ENCODE measurements at places on chromosomes 11 and 22. TPM values are rescaled to one million over a fixed set of nuclear protein-coding genes. Genes with fewer than 3 reads are reported as not detected.

- no peak for DNase-seq
Observed at GRCh38 chr11:80317612-80318011, 876.8 kb upstream of the TENM4 start.

DNA sequence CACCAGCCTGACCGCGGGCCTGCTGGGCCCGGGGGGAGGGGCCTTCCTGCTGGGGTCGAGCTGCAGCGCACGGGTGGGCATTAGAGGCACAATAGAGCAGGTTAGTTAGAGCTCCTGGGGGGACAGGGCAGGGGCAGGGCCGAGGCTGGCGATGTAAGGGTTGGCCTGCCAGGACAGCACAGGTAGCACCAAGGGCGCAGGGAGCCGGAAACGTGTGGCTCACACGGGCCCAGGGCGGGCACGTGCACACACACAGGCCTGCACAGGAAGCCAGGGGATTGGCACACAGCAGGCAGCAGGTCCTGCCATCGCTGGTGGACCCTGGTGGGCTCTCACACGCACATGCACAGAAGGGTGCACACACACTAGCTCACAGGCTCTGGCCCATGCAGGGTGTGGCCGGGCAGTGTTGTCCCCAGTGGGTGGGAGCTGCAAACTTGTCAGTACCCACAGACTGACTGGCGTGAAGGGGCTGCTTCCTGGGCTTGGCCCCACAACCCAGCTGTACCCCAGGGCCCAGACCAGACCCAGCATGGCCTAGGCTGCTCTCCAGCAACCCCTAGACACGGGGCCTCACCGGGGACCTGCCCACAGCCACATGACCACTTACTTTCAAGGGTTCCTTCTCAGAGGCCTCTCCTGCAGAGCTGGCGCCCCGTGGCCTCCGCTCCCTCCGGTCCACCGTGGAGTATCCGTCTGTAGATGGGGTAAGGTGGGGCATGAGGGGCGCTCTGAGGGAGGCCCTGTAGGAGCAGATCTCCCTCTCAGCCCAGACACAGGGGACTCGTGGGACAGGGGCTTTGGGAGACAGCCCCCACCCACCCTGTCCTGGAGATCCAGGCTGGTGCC is 29.9 kb upstream of the TXNRD2 start:
- no peak for DNase-seq

GRCh38 chr11:124195189-124195734 is 12.1 kb downstream of the OR10D3 start:
- DNase-seq = peak; percentile 66

DNA sequence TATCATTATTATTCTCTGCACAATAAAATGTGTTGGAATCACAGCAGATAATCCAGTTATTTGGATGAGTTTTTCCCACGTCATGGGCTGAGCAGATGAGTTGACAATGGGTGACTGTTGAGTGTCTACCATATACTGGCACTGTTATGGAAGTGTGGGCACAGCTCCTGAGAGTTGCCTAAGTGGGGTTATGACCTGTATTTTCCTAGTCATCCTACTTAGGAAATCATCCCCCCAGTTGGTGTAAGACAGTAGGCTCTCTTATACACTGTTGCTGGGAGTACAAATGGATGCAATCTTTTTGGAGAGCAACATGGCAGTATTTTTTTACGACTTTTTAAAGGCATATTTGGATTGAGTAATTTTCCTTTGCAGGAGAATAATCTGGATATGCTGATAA is 66.4 kb downstream of the TRAF6 start:
- DNase-seq = no peak

The APOL2 gene
- 38.3 TPM for total RNA-seq

The GAB4 gene
- total RNA-seq = not detected

DNA sequence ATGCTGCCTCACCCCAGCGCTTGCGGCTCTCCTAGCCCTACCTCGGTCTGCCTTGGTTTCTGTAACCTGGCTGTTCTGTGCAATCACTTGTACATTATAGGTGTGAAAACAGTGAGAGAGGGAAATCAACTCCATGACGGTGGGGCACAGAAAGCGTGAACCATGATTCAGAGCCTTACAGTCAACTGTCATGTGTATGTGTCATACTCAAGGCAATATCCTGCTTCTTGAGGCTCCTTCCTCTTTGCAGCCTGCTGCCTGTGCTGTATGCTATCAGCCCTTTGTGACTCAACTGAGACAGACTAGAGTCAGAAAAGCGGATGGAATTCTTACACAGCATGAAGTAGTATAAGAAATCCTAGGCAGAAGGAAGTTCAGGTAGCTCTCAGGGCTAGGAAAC is 2.1 kb downstream of the NRIP3 start:
- DNase-seq = peak; percentile 83

The SLC22A9 gene
- total RNA-seq = not detected

DNA sequence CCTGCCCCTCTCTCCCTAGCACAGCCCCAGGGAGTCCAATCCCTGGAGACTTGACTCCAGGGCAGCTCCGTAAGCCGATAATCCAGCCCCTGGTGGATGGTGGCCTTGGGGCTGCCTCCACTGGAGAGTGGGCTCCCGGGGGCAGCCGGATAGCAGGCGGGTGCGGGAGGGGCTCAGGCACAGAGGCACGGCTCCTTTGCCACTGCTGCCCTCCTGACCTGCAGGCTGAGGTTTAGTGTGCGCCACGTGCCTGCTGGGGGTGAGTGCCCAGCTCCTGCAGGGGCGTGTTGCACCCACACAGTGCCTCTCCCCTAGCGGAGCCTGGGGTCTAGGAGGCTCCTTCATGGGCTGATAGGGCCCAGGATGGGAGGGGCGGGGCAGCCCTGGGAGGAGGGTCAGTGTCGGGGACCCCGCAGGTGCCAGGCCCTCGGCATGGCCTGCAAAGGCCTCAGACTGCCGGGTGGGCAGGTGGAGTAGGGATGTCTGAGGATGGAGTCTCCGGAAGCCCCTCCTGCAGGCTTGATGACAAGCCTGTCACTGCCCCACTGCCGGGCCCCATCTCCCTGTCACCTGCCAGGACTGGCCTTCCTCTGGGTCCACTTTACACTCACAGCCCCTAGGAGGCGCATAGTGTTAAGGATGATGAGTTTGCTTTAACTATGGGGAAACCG is 5.6 kb downstream of the DUSP8 start:
- DNase-seq = no peak

DNA sequence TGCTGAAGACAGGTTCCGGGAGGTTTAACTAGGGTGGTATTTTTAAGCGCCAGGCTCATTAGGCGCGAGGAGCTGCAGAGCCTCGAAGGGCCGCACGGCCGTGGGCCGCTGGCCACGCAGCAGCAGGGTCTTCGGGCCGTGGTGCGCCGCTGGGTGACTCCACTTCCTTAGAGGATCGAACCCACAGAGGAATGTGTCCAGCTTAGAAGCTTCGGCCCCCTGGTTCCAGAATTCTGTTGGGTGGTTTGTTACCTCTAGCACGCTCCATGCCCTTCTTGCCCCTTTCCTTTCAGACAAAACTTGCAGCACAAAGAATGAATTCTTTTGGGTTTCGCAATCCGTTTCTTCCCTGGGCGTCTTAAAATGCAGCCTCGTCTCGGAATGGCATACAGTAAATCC is 773 bp upstream of the PATL1 start:
- no peak for DNase-seq

The F2 gene
- not detected for total RNA-seq

- no peak for DNase-seq
Observed at GRCh38 chr11:46286789-46287188, 9.3 kb downstream of the CREB3L1 start.

The TXNRD2 gene
- 39.5 TPM for total RNA-seq

- DNase-seq = no peak
Observed at GRCh38 chr22:37485395-37486223, 575 bp downstream of the MFNG start.

- peak; percentile 98 for DNase-seq
Observed at GRCh38 chr11:111735262-111736116, 30.7 kb downstream of the PPP2R1B start.

- DNase-seq = peak; percentile 23
Observed at GRCh38 chr11:86416494-86416893, 41.8 kb downstream of the CCDC81 start.

DNA sequence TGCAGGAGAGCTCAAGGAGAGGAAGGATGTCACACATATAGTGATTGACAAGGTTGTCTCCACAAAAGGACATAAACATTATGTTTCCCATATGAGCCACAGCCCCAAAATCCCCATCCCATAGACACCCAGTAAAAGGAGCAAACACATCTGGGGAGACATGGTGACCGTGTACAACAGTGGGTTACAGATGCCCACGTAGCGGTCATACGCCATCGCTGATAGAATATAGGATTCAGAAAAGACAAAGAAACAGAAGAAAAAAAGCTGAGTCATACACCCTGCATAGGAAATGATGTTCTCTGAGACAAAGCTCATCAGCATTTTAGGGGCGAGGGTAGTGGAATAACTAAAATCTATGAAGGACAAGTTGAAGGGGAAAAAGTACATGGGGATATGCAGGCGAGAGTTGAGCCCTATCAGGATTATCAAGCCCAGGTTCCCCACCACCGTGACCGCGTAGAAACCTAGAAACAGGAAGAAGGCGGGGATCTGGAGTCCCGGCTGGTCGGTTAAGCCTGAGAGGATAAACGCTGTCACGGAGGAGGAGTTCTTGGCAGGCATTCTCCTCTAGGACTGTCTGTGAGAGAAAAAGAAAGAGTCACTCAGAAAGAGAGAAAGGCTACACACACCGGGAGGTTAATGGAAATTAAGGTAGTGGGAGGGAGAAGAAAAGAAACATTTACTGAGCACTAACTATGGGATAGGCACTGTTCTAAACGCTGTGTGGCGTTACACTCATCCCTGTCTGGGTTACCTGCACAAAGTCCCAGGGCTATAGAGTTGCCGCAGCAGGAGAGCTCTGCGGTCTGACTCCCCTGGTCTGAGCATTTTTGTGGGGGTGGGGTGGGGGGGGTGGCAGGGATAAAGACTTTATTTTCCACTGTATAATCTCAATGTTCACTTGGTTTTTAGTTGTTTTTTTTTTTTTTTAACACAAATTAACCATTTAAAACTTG is 36.1 kb upstream of the OR8B8 start:
- peak; percentile 34 for DNase-seq

DNA sequence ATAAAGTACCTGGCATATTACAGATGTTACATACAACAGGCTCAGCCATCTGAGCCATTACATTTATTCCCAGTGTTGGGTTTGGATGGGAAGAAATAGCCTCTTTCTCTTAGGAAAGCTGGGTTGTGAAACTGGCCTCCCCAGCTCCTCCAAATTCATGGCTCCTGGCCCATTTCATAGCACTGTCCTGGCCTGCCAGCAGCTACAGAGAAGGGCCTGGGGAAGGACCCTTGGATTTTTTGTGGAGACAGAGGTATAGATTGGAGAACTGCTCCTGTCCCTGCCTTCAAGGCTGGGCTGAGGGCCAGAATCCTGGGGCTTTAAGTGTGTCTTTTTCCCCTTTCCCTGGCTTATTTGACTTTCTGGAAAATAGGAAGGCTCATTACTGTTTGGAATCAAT is 18.0 kb downstream of the PKNOX2 start:
- DNase-seq = no peak

DNA sequence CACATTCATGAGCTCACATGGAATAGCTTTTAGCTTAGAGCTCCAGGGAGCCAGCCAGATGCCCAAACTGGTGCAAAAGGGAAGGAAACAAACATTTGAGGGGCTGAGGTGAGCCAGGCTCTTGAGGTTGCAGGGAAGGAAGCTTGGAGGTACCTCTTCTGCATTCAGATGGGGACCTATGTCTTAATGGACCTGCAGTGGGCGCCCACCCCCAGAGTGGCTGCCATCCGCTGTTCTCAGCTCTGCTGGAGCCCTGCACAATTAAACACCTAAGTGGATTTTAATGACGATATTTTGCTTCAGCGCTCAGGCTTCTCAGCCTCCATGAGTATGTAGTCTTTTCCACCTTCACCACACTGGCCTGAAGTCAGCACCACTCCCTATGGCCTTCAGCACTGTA is 100.8 kb downstream of the LDLRAD3 start:
- DNase-seq = no peak

The SLC25A18 gene
- not detected for total RNA-seq

DNA sequence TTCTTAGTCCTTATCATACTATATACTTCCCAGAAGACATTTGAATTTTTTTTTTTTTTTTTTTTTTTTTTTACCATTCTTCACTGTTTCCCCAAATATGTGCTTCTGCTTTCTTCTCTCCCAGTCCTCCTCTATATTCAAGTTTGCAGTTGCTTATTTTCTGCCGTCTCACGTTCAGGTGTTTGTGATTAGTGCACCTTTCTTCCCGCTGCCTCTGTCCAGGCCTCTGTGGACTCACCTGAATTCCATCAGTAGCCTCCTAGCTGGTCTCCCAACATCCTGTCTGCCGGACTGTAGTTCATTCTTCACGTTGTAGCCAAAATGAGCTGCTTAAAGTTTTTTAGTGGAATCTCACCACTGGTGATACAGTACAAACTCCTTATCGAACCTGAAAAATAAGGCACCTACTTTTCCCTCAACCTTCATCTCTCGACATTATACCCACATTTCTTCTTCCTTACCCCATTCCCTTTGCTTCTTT is 795 bp upstream of the MSANTD4 start:
- no peak for DNase-seq

- DNase-seq = no peak
Observed at GRCh38 chr11:117580866-117581265, 216.2 kb downstream of the DSCAML1 start.

GRCh38 chr11:8258784-8259183 is 4.9 kb downstream of the LMO1 start:
- DNase-seq = peak; percentile 20

The MUC2 gene
- total RNA-seq = not detected

- peak; percentile 62 for DNase-seq
Observed at GRCh38 chr11:27296497-27296896, 66.5 kb downstream of the CCDC34 start.
